ENCODE measurements at places on chromosomes 6 and 20. TPM values are rescaled to one million over a fixed set of nuclear protein-coding genes. Genes with fewer than 3 reads are reported as not detected.

Gene EPPIN
- not detected for total RNA-seq

Gene ADAM33
- not detected for total RNA-seq

Gene WFDC12
- total RNA-seq, result not detected

Gene XKR7
- not detected for total RNA-seq

Gene BACH2
- 32.1 TPM for total RNA-seq

Gene C6orf58
- total RNA-seq, result not detected

DNA sequence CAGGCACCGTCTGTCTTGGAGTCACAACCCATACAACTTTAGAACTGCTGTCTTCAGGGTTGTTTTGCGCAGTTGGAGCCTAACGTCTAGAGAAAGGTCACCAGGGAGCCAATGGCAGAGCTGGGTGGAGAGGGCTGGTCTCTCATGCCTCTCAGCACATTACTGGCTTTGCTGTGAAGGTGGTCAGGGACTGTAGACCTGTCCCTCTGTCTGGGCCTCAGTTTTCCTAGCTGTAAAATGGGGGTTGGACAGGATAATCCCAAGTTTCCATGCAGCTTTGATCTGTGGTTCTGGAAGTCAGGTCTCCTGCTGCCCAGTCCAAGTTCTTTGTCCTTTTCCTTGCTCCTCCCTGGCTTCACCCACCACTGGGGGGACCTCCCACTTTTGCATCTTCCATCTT, 52.2 kb upstream of the EPB41L1 start:
- H3K4me3 ChIP-seq, result no peak overlapping the region
- no peak overlapping the region for H3K27ac ChIP-seq
- DNase-seq, result no peak
- peaks cover 9% of the 10 kb centered on the region for H3K4me1 ChIP-seq
- no peaks in the 10 kb centered on the region for H3K36me3 ChIP-seq

GRCh38 chr6:157560691-157561413, 179.9 kb downstream of the ZDHHC14 start:
- no peaks in the 10 kb centered on the region for H3K36me3 ChIP-seq
- H3K27ac ChIP-seq, result peak overlapping the region; percentile 58
- no peak for DNase-seq

GRCh38 chr20:22762576-22763256, 178.3 kb upstream of the FOXA2 start:
- no peaks in the 10 kb centered on the region for H3K4me1 ChIP-seq
- H3K36me3 ChIP-seq, result no peaks in the 10 kb centered on the region
- H3K27me3 ChIP-seq, result no peaks in the 10 kb centered on the region
- H3K27ac ChIP-seq, result no peak overlapping the region
- no peak for DNase-seq

DNA sequence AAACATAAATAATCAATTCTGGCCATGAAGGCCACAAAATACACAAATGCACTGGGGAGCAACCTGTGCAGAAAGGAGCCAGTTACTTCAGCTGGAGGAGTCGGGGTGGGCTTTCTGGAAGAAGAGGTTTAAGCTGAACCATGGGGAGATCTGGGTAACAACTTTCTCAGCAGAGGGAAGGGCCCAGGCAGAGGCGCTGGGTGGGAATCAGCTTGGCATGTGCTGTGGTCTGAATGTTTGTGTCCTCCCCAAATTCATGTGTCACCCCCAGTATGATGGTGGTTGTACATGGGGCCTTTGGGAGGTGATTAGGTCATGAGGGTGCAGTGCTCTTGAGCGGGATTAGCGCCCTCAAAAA, 107.9 kb downstream of the SYCP2 start:
- H3K4me1 ChIP-seq, result no peaks in the 10 kb centered on the region
- no peak overlapping the region for H3K4me3 ChIP-seq
- DNase-seq, result no peak

DNA sequence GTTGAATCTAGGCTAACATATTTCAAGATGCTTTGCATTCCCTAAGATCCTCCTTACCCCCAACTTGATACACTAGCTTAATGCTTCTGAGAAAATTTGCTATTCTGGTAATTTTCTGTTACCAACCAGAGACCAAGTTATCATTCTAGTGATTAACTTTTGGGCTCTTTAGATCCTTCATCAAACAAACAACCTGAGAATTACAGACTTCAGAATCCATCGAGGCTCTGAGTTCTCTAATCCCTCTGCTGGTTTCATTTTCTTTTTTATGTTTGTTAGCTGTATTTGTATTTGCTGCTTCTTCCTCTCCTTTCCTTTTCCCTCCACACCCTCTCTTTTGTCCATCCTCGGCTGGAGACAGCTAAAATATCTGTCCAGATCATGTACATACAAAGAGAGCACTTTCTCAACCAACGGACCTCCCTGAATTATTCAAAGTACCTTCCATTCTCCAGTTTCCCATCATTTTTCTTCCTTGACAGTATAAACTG, 98.7 kb upstream of the RIPOR2 start:
- peaks cover 37% of the 10 kb centered on the region for H3K4me1 ChIP-seq
- peak overlapping the region; percentile 41 for H3K4me3 ChIP-seq
- H3K27ac ChIP-seq, result peak overlapping the region; percentile 81
- peaks cover 11% of the 10 kb centered on the region for H3K36me3 ChIP-seq
- H3K27me3 ChIP-seq, result no peaks in the 10 kb centered on the region

GRCh38 chr20:50372770-50373088, 137.5 kb upstream of the PTPN1 start:
- H3K27me3 ChIP-seq, result no peaks in the 10 kb centered on the region
- no peak for DNase-seq
- H3K36me3 ChIP-seq, result no peaks in the 10 kb centered on the region
- no peak overlapping the region for H3K4me3 ChIP-seq
- peaks cover 17% of the 10 kb centered on the region for H3K4me1 ChIP-seq

DNA sequence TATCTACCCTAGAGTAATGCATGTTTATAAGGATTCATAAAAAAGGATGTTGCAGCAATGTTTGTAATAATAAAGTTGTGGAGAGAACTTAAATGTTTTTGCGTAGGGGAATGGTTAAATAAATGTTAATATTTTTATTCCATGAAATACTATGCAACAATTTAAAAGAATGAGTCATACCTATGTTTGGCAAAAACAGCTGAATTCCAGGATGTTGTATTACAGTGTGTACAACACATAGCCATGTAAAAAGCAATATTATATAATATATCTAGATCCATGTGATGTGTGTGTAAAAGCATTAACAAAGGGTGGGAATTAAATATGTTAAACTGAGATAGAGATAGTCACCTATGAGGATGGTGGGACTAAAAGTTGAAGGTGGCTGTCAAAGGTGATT, 21.1 kb upstream of the PKIB start:
- H3K4me1 ChIP-seq, result no peaks in the 10 kb centered on the region
- H3K27me3 ChIP-seq, result no peaks in the 10 kb centered on the region
- no peak overlapping the region for H3K27ac ChIP-seq
- H3K4me3 ChIP-seq, result no peak overlapping the region
- no peaks in the 10 kb centered on the region for H3K36me3 ChIP-seq
- DNase-seq, result no peak

GRCh38 chr20:53413186-53413631, 180.4 kb downstream of the ZNF217 start:
- no peaks in the 10 kb centered on the region for H3K36me3 ChIP-seq
- peak; percentile 23 for DNase-seq
- no peak overlapping the region for H3K27ac ChIP-seq
- no peak overlapping the region for H3K4me3 ChIP-seq
- H3K27me3 ChIP-seq, result no peaks in the 10 kb centered on the region

DNA sequence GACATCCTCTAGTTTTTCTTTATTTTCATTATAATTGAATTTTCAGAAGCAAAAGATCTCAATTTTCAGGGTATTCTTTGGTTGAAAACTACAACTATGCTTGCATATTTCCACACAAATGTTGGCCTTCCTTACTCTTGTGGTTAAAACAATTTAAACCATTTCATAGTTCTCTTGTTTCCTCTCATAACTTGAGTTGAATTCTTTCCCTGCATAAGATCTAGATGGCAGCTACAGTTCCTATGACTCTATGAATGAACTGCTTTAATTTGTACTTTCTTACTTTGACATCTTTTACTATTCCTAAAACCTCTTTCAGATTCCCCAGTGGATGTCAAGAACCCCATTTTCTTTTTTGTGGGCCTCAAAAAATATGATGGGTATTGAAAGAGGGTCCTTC, 564.5 kb downstream of the NKAIN2 start:
- no peaks in the 10 kb centered on the region for H3K4me1 ChIP-seq
- H3K4me3 ChIP-seq, result no peak overlapping the region
- no peak overlapping the region for H3K27ac ChIP-seq
- DNase-seq, result no peak
- no peaks in the 10 kb centered on the region for H3K27me3 ChIP-seq

- DNase-seq, result no peak
- peaks cover 3% of the 10 kb centered on the region for H3K36me3 ChIP-seq
- peaks cover 79% of the 10 kb centered on the region for H3K4me1 ChIP-seq
- H3K27me3 ChIP-seq, result no peaks in the 10 kb centered on the region
- H3K4me3 ChIP-seq, result no peak overlapping the region
- H3K27ac ChIP-seq, result no peak overlapping the region
These were observed 34.0 kb downstream of the PREX1 start for GRCh38 chr20:48793776-48794175.

- H3K4me3 ChIP-seq, result no peak overlapping the region
- no peak for DNase-seq
- H3K36me3 ChIP-seq, result no peaks in the 10 kb centered on the region
- H3K27me3 ChIP-seq, result peaks cover 12% of the 10 kb centered on the region
- no peak overlapping the region for H3K27ac ChIP-seq
- peaks cover 3% of the 10 kb centered on the region for H3K4me1 ChIP-seq
These were observed 5.3 kb upstream of the SCUBE3 start for GRCh38 chr6:35208419-35208818.

DNA sequence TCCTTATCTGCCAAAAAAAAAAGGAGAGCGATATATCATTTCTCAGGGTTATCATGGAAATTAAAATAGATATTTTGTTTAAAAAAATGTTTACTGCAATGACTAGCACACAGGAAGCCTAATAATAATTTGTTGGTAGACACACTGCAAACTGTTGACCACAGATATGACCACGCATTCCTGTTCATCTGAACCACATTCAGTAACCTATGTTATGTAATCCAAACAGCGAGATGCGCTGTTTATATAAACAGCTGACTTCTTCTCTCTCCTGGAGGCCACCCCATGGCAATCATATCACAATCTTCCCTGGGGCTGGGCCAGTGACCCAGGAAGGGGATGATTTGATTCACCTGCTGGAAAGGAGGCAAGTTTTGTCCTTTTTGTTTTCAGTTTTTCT, 129.3 kb upstream of the UST start:
- no peak overlapping the region for H3K27ac ChIP-seq
- no peaks in the 10 kb centered on the region for H3K36me3 ChIP-seq
- DNase-seq, result no peak
- no peak overlapping the region for H3K4me3 ChIP-seq
- H3K4me1 ChIP-seq, result peaks cover 6% of the 10 kb centered on the region

- no peak for DNase-seq
- no peaks in the 10 kb centered on the region for H3K27me3 ChIP-seq
- H3K4me3 ChIP-seq, result no peak overlapping the region
- H3K36me3 ChIP-seq, result no peaks in the 10 kb centered on the region
- H3K4me1 ChIP-seq, result no peaks in the 10 kb centered on the region
These were observed 222.6 kb upstream of the QKI start for GRCh38 chr6:163191704-163192537.

DNA sequence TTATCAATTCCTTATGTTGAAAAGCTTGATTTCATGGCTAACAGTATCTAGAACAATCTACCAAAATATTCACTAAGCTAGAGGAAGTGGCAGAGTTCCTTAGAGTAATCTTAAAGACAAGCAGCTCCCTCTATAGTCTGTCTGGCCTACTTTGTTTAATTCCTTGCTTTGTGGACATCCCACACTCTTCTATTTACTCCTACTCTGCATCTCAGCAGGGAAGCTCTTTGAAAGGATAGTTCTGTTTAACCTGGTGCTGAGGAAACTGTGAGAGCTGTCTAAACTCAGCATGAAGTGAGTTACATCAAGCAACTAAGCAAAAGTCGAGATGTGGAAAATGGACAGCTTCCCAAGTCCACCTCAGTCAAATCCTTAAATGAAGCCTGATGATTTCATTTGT, 4.3 kb downstream of the REV3L start:
- DNase-seq, result peak; percentile 67
- no peaks in the 10 kb centered on the region for H3K27me3 ChIP-seq
- no peaks in the 10 kb centered on the region for H3K36me3 ChIP-seq
- peaks cover 6% of the 10 kb centered on the region for H3K4me1 ChIP-seq

DNA sequence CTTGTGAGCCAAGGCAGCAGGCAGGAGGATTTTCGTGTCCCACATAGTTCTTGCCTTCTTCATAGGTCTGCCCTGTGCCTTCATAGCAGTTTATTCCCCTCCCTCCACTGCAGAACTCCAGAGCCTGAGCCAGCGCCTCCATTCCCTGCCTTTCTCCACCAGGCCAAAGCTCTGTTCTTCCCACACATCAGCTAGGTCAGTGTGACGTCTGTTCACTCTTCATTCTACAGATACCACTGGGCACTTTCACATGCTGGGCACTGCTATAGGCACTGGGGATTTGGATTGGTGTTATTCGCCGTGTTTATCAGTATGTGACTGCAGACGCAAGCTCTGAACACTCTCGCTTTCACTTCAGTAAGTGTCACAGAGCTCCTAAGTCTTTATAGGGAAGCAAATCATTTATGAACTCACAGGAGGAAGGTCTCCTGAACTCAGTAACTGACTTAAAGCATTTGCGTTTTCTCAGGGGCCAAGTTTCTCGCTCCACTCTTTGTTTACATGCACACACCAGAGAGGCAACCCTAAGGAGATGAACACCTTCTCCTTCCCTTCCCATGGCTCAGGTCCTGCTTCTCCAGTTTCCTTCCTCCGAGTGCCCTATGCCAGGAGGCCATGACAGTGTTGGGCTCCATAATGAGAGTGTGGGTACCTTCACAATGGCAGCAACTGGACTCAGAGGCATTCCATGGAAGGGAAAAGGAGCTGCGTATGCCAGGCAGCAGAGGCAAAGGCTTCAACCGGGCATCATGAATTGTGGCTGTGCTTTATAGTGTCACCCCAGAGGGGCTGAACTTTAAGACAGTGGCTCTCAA, 6.3 kb upstream of the APMAP start:
- no peak overlapping the region for H3K4me3 ChIP-seq
- no peaks in the 10 kb centered on the region for H3K36me3 ChIP-seq
- DNase-seq, result peak; percentile 3
- H3K27ac ChIP-seq, result no peak overlapping the region
- H3K27me3 ChIP-seq, result no peaks in the 10 kb centered on the region
- peaks cover 8% of the 10 kb centered on the region for H3K4me1 ChIP-seq

- H3K36me3 ChIP-seq, result no peaks in the 10 kb centered on the region
- H3K4me1 ChIP-seq, result no peaks in the 10 kb centered on the region
- no peaks in the 10 kb centered on the region for H3K27me3 ChIP-seq
- H3K4me3 ChIP-seq, result no peak overlapping the region
- no peak overlapping the region for H3K27ac ChIP-seq
These were observed 183.8 kb downstream of the CDH4 start for GRCh38 chr20:61435823-61436220.

- H3K27ac ChIP-seq, result no peak overlapping the region
- DNase-seq, result no peak
- no peaks in the 10 kb centered on the region for H3K4me1 ChIP-seq
- no peaks in the 10 kb centered on the region for H3K27me3 ChIP-seq
These were observed 617.8 kb downstream of the MMUT start for GRCh38 chr6:48845219-48845618.
